H7 (cell line): ENCODE measurements at places on chromosomes 12 and 14.

DNA sequence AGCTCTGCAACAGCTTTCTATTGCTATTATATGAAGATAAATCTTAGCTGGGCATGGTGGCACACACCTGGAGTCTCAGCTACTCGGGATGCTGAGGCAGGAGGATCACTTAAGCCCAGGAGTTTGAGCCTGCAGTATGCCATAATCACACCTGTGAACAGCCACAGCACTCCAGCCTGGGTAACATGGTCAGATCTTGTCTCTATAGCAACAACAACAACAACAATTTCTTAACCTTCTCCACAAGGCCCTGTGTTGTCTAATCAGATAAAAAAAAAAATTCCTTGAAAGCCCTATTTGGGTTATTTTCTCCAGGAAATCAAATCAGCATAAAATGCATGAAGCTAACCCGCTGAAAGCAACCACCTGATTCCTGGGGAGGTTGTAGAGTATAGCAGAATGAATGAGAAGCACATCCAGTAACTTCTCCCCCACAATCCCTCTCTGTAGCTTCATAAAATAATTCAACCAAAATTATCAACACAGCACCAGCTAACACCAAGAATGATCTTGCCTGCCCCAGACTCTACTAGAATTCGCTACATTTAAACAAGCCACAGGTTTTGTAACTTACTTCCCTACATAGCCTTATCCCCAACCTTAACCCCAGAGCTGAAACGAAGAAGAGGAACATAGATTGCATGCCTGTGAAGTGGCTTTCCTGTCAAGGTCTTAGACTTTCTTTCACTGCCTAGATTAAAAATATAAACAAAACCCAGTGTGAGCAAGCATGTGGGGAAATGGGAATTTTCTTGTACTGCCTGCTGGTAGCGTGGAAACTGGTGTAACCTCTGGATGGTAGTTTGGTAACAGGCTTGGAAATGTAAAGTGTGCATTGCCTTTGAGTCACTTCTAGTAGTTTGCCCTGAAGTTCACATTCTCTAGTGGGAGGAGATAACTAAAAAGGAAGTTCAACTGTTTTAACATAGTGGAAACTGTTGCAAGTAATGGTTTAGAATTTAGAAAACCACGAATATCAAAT is 6.0 kb upstream of the STK38L start:
- DNase-seq, result no peak

DNA sequence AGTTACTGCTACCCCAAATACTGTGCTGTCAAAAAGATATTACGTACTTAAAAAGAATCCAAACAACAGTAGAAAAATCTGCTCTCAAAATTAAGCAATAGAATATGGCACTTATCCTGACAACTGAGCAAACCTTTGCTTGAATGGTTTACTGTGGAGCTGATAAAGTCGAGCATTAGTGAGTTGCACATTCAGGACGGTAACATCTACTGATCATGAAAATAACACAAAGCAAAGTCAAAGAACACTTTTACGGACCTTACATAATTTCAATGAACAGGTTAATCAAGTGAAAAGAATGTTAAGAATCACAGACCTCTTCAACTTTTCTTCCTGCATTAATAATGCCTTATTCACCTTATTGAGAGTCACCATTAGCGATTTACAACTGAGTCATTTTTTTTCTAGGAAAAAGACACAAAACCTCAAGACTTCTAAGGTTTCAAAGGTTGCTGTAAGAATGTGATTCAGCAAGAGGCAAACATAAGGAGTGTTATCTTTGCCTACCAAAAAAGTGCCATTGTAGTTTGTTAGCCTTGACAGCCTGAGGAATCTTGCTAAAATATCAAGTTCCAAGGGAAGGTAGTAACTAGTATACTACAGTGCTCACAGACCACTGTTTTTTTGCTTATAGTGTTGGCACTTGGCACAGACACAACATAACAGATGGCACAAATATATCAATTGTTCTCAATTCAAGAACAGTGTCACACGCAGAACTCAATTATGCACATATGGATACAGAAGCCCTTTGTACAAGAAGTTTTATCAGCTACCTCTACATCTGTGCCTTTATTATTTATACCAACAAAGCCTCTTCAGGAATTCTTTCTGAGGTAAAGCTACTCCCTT is 334.2 kb upstream of the RPL10L start:
- DNase-seq, result no peak

DNA sequence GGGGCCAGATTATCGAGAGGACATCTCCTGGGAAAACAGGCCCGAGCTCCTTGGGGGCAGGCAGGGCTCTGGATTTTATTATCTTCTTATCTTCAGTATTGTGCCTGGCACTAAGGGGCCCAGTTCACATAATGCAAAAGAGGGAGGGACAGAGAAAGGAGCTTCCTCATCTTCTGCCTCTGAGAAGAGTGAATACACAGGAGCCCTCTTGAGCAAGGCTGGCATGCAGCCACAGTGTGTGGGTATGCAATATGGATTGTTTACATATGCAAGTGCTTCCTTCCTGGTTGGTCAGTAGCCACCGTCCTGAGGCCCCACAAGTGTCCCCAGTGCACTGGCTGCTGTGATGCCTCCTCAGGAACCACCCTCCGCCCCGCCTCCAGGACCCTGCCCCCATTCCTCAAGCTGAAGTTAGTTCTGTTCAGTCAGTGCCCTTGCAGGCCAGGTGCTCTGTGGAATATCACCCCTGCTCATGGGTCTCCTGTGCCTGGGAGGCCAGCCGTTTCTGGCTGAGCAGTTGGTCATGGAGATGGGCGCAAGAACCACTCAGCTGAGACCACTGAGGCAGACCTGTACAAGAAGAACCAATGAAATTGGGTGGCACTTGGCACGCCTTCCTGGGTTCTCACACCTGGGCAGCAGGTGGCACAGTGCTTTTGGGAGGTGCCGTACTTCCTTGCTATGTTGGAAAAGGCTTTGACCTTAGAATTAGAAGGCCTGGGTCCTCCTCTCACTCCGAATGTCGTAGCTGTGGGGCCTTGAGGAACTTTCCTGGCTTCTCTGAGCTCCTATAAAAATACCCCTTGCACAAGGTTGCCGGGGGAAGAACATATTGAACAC is 35.1 kb upstream of the ACTN1 start:
- DNase-seq, result peak; percentile 74

DNA sequence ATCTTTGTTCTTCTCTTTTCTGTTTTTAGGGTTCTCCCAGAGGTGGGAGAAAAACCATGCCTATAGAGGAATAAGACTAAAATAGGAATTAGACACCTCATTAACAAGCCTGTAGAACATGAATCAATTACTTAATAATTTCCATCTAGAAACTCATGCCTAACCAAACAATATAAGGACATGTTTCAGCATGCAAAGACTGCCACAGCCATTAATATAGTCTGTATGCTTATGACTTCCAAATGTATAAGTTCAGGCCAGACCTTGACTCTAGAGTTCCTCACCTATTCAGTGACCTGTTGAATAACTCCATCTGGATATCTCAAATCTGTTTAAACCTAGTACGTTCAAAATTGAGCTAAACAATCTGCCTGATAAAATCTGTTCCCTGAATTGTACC is 304.6 kb downstream of the BMP4 start:
- no peak for DNase-seq
